ENCODE measurements at places on chromosomes 2 and 18.

DNA sequence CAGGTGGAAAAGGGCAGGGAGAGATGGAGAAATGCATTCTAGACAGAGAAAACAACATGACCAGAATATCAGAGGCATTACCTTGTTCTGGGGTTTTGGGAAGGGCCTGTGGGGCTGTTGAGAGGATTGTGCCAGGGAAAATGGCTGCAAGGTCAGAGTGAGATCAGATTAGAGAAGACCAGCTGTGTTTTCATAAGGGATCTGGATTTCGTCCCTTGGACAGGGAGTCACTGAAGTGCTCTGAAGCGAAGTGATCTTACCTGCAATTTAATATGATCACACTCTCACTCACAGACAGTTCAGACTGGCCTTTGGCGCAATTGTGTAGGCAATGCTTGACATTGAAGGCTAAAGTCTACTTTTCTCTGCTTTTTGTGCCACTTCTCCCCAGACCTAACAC, 20.3 kb upstream of the REG3G start:
- no peak for DNase-seq

DNA sequence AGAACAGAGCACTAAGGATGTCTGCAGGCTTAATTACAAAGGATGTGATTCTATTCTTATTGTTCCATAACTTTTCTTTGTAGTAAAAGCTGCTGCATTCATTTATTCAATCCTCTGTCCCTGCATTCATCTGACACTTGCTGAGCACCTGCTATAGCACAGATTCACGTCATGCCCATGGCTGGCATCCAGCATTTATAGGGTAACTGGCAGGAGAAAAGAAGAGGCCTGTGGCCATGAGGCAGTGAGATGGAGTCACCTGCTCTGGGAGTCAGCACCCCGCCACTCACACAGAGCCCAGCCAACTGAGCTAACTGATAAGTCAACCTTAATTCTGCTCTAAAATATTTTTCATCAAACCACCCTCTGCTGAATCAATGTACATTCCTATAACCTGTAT, 18.3 kb upstream of the CDC42EP3 start:
- no peak for DNase-seq

GRCh38 chr2:134231965-134232340, 21.9 kb upstream of the MGAT5 start:
- DNase-seq, result no peak

- DNase-seq, result no peak
Measured at GRCh38 chr2:233691443-233692433, 952 bp upstream of the UGT1A6 start.

DNA sequence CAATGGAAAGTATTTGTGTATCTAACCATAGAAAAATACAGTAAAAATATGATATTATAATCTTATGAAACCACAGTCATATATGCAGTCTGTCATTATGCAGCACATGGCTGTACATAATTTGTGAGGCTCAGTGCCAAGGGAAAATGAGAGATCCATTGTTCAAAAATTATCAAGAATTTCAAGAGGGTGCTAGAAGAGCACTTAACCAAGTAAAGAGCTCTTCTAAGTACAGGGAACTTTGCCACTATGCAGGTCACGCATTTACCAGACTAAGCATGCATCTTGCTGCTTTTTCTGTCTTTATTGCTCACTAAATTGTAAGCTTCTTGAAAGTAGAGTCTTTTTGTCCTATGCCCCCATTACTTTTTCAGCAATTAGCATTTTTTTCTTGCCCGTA, 438.0 kb downstream of the LRP1B start:
- DNase-seq, result no peak

DNA sequence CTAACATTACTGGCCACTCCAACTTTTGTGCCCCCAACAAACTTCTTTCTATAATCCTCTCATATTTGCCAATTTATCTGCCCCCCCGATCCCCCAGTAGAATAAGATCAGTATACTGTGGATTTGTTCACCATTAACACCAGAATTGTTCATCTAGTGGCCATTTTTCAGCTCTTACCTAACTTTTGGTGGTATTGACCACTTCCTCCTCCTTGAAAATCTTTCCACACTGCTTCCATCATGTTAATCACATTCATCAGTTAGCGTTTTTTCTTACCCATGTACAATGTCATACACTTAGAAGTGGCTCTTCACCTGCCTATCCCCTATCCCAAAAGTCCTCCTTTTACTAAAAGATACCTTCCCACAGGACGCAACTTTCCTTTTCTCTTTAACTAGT, 6.1 kb downstream of the IMPACT start:
- DNase-seq, result peak; percentile 85

DNA sequence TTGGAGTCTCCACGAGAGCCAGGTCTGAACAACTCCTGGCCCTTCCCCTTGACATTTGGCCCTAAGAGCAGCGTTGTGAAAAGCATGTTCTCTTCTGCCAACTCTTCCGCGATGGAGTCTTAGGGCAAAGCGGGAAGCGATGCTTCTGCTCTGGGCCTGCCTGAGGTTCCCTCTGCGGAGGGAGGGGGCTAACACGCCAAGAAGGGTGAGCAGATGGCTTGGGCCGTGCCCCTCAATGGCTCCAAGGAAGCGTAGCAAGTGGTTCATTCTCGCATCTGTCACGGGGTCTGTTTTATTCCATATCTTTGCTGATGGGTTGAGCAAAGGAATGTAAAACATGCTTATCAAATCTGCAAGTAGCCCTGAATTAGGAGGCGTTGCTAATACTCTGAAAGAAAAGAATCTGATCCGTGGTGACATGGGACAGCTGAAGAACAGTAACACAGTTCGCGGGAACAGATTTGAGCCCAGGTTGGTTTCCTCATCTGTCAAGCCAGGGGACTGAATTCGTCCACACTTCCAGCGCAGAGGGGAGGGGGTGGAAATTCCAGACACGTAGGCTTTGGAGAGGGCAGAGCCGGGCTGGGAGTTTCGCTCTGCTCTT, 38.0 kb downstream of the DNMT3A start:
- peak; percentile 43 for DNase-seq

DNA sequence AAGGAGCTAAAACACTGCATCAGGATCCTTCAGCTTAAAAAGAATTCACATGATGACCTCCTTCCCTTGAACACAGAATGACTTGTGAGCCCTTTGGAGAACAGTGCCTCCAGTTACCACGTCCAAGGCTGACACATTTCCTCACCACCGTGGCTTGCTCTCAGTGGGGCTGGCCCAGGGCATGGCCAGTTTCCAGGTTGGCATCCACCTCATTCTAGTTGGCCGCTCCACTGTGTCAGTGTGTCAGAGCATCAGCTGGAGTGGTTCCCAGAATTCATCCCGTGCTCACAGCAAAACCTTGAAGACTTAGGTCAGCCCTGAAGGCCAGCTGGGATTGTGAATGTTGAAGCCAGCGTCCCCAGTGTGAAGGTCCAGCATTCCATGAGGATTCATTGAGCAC, 158.5 kb downstream of the INSIG2 start:
- no peak for DNase-seq

GRCh38 chr2:43948370-43948769, 47.4 kb downstream of the LRPPRC start:
- DNase-seq, result no peak

GRCh38 chr18:6798896-6799295, 69.4 kb downstream of the ARHGAP28 start:
- no peak for DNase-seq

GRCh38 chr2:187988348-187988747, 303.3 kb upstream of the GULP1 start:
- no peak for DNase-seq

Data from MV-4-11 (cell line).